Stimulated activated CD8-positive, alpha-beta memory T cell treated with anti-CD3 and anti-CD28 coated beads, Interleukin-2, amount 100 ng/mL, for 1 hour (primary cell): ENCODE measurements at places on chromosomes 1 and 21.

- DNase-seq = no peak
These were observed 32.8 kb upstream of the S1PR1 start for GRCh38 chr1:101203820-101204540.

- DNase-seq = no peak
These were observed 155.5 kb upstream of the FGGY start for GRCh38 chr1:59141267-59141863.

DNA sequence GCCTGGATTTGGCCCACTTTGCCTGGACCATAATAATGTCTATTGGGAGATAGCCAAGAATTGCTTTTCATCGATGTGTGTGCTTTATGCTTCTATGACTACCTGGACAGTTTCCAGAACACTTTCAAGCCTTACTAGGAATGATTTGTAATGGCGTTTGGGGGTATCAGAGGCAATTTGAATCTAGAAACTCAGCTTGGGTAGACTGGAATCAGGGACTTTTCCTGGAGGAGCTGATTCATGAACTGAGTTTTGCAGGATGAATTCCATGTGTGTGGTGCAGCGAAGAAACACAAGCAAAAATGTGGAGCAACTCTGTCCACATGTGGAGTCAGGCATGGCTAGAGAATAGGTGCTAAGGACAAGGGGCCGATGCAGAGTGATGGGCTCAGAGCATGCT is 11.9 kb upstream of the TMEM61 start:
- DNase-seq = no peak

GRCh38 chr1:32071758-32072621 is 749 bp upstream of the TMEM39B start:
- no peak for DNase-seq

DNA sequence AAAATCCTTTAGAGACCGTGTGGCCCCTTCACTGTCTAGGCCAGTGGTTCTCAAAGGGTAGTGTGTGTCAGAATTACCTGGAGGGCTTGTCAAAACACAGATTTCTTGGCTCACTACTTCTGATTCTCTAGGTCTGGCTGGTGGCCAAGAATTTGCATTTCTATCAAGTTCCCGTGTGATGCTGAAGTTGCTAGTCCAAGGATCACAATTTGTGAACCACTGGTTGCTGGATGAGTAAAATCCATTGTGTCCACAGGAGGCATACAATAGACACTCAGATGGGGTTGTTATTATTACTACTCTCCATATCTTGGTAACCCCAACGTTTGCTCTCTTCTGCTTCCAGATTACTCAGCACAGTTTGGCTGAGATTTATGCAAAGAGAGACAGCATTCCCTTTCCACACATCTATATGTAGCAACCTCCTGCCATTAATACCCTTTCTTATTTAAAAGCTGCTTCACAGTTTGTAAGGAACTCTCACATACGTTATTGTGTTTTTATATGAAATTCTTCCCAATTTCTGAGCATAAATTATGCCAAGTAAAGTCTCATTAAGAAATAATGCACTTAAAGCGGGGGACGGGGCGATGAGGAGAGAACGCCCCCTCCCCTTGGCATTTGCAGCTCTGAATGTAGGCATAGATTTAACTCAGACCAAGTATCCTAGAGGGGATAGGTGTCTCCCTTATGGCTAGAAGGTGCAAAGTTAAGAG is 720 bp upstream of the TMCC2 start:
- no peak for DNase-seq

DNA sequence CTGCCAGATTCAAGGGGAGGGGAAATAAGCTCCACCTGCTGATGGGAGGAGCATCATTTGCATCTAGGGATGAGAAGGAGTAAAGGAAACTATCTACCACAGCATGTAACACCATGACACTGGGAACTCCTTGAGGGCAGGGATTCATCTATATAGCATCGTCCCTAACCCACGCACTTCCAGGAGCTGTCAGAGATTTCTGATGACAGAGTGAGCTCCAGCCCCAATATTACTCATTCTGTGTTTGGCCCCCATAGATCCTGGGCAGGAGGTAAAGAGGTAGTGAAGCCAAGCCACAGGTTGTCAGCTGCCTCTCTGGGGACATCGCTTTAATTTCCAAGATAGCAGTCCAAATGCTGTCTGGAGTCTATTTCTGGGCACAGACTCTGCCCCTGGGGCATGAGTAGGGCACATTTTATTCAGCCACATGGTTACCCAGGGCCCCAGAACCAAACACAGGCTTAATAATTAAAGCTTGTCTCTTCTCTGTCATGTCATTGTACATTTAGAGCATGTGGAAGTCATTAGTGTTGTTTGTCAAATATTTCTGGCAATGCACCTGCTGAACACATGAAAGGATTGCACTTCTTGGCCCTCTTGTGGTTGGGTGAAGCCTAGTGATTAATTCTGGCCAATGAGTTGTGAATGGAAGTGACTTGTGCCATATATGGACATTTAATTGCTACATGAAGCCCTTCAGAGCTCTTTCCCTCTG is 105.9 kb upstream of the POU3F1 start:
- no peak for DNase-seq

DNA sequence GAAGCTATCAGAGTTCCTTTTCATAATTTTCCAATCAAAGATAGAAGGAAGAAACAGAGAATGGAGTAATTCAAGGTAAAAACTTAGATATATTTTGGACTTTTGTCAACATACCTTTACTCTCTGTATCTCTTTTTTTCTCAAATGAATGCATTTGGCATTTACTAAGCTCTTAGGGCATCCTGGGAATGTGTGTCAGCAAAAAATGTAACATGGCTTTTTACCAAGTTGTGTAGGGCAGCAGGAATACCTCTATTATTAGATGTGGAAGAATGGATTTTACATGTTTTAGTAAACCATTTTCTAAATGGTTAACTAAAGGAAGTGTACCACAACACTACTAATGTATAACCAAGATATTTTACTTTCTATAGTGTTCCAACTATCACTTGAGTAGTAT is 4.2 kb upstream of the COL11A1 start:
- no peak for DNase-seq

DNA sequence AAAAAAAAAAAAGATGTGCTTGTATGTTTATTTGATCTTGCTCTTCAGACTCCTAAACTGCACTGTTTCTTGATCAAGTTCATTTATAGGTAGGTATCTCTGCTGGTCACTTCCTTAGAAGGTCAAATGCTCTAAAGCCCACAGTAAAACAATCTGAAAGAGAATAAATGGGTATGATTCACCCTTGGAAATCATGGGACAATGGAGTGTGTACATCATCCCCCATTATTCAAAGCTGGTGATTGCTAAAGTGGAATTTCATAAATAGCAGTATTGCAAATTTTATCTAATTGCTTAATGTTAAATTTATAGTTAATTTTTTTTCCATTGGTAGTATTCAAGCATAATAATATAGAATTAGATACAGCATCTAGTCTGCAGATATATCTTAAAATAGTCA is 53.4 kb downstream of the MIER1 start:
- no peak for DNase-seq
